Keratinocyte (primary cell): ENCODE measurements at places on chromosomes 7 and 10. TPM values are rescaled to one million over a fixed set of nuclear protein-coding genes. Genes with fewer than 3 reads are reported as not detected.

The PTPN12 gene
- 46.9 to 61.1 TPM (median 53.1 TPM) in 3 replicates for polyA plus RNA-seq

The ANKRD1 gene
- 0.06 to 0.07 TPM (median 0.07 TPM) in 3 replicates for polyA plus RNA-seq

DNA sequence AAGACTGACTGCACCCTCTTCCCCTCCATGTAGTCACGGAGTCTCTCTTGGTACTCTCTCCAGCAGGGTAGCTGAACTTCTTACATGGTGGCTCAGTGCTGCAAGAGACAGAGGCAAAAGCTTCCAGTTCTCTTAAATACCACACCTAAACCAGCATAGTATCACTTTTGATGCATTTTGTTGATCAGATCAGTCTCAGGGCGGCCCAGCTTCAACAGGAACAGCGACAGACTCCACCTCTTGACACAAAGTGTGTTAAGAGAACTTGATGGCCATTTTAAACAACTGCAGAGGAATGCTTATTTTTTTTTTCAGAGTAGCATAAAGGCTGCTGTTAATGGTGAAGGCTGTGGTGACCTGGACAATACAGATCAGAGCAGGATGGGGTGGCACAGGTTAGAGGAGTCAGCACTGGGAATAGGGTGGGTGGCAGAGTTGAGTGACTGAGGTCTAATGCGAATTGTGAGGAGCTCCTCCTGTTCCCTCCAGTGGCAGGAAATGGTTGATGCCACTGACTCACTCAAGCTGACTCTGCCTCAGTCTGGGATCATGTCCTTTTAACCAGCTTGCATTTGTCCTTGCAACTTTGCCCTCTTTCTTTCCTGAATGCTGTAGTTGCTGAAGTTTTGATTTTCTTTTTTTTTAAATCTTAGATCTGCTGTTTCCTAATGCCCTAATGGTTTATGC, 17.3 kb downstream of the MGAM start:
- no peak for DNase-seq

DNA sequence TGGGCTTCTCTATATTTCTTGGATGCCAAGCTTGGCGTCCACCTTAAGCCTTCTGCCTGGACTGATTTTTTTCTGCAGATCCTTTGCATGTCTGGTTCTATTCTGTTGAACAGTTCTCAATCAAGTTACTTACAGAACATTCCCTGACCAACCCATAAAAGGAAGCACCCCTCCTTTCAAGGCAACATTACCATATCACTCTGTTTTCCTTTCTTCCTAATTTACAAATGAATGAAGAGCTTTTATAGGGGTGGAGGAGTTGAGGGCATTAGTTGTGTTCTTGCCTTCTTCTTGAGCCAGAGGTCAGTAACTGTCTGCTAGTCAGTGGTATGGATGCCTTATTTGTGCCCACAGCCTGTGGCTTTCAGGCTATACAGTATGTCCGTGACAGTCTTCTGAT, 361.0 kb downstream of the PHTF2 start:
- no peak for DNase-seq

DNA sequence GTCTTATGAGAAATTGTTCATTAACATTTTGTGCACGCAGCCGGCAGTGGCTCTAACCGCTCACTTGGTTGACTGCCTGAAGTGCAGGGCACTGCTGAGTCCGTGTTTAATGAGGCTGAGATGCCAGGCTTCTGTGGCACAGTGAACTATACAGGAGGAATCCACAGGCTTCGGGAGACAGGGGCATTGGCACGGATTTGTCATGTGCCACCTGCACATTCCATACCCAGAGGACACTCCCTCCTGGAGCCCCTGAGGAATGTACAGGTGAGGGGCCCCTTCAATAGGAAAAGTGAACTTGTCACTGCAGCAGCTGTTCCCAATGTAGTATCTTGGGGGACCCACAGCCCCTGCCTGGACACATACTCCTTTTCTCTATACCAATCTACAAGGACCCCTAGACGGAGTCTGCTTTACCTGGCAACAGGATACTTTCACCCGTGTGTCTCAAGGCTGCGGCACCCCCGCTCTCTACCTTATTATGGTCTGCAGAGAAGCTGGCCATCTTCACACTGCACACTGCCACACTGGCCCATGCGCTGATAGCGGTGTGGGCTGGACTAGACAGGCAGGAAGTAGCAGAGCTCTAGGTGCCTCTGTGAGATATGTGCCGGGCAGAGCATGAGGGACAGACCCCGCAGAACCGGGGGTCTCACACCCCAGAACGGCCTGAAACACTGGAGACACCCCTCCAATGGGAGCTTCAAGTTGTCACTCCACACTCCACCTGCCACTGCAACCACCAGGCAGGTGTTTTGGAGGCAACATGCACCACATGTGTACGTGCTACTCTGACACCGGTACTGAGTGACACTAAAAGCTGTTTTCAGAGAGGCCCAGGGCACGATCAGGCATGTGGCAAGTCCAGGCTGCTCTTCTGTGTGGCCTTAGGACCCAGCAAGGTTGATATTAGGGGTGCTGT, 71.4 kb upstream of the RHEB start:
- DNase-seq: no peak

DNA sequence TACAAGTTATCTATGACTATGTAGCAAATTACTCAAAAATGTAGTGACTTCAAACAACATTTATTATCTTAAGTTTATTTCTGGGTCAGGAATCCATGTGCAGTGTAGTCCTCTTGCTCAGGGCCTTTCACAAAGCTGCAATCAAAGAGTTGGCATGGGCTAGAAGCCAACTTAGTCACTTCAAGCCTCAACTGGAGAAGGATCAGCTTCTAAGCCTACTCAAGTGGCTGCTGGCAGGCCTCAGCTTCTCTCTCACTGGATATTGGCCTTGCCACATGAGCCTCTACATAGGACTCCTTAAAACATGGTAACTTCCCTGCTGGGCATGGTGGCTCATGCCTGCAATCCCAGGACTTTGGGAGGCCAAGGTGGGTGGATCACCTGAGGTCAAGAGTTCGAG, 5.0 kb upstream of the NFE2L3 start:
- DNase-seq: no peak

GRCh38 chr7:70266186-70266585, 667.9 kb downstream of the AUTS2 start:
- DNase-seq: no peak

DNA sequence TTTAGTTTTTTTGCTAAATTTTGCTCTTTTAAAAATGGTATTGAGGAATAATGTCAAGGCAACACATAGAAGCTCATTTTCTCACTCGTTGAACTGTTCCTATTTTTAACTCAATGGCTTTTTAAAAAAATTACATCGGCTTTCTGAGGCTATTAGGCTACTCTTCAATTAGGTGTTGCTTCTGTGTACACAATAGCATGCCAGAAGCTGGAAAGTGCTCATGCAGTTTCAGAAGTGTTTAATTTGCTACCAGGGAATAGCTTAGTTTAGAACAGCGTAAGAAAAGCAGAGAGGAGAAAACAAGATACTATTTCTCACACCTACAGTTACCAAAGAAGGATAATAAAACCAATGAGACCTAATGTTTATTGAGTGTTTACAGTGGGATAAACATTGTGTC, 157.4 kb downstream of the NXPH1 start:
- DNase-seq: no peak

- no peak for DNase-seq
Observed at GRCh38 chr10:30435073-30435422, 1.1 kb downstream of the MAP3K8 start.

- DNase-seq: no peak
Observed at GRCh38 chr7:22549667-22550513, 49.9 kb upstream of the STEAP1B start.

GRCh38 chr7:71780282-71780681, 631.9 kb downstream of the CALN1 start:
- no peak for DNase-seq

The GHRHR gene
- not detected in 3 replicates for polyA plus RNA-seq

The PGAM1 gene
- 602 to 706 TPM (median 624 TPM) in 3 replicates for polyA plus RNA-seq

The SDK1 gene
- polyA plus RNA-seq: 0.66 to 2.0 TPM (median 0.75 TPM) in 3 replicates

The SUN3 gene
- not detected in 3 replicates for polyA plus RNA-seq

GRCh38 chr10:101032637-101033224, 1.7 kb downstream of the SFXN3 start:
- no peak for DNase-seq
